ENCODE measurements at places on chromosomes 16 and 17.

DNA sequence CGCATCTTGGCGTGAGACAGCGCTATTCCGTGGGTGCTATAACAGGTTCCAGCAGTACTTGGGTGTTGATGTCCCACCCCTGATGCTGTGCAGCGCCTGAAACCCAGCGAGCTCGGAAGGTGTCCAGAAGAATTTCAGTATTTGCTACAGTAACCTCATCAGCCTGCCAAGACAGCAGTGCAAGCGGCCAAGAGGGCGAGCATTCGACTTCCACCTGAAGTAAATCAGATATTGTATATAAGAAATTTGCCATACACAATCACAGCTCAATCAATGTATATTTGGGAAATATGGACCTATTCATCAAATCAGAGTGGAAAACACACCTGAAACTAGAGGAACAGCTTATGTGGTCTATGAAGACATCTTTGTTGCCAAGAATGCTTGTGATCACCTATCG, 13.0 kb downstream of the APPBP2 start:
- no peak for DNase-seq

- DNase-seq: no peak
Measured at GRCh38 chr16:2734844-2735515, 15.0 kb upstream of the PRSS27 start.

DNA sequence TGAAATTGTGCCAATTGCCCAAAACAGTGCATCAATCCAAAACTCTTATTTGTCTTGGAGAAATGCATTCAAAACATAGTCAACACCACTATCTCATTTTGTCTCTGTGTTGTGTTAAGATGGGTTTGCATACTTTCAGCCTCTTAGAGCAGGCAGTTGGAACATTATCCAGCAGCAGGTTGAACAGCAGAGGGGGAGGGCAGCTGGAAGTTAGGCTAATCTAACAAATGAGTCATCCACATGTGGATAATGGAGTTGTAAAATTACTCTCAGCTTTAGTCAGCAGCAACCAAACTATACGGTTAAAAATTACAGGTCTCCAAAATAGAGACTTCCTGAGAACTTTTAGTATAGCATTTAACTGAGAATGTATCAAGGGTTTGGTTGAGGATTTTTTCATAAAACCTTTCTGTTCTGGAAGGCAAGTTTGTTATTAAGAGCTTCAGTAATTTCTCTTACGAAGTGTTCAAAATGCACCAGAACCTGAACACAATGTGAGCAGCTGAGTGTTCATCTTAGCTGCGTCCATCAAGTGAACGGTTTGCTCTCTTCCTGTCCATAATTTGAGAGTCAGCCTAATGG, 46.3 kb downstream of the PRKCA start:
- DNase-seq: no peak

DNA sequence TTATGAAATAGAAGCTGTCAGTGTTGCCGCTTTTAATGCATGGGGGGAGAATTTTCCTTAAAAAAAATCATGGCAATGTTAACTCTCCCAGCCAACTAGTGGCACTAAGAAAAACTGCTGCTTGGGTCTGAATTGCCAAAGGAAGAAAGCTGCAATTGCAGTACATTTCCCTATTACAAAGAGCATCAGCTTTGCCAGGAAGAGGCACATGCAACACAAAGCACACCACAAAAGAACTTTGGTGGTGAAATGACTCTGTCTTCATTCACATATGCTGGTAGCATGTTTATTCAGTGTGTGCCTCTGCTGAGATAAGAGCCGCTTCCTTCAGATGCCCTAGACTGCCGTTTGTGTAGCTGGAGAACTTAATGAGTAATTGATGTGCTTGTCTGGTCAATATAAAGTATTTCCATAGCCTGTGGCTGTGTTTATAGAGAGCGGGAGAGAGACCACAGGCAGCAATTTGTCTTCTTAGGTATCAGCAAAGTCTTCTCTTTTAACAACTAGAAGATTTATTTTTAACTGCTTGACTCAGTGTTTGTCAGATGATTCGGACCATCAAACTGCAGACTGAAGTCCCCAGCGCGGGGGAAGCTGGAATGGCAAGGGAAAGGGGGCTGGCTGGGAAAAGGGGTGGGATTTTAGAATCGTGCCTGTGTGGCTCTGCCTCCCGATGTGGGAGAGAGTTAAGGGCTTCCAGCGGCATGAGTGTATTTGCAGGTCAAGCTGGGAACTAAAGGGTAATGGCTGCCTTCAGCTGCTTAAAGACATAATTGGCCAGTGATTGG, 115.1 kb downstream of the MRTFB start:
- no peak for DNase-seq

DNA sequence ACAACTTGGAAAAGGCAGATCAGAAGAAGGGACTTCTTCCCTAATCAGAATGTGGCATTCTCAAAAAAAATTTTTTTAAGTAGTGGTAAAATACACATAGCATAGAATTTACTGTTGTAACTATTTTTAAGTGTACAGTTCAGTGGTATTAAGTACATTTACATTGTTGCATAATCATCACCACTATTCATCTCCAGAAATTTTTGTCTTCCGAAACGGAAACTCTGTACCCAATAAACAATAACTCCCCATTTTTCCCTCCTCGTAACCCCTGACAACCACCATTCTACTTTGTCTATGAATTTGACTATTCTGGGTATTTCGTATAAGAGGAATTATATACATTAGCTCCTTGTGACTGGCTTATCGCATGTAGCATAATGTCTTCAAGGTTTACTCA, 18.9 kb downstream of the METTL9 start:
- no peak for DNase-seq
